ENCODE measurements at places on chromosomes 5 and 9.

DNA sequence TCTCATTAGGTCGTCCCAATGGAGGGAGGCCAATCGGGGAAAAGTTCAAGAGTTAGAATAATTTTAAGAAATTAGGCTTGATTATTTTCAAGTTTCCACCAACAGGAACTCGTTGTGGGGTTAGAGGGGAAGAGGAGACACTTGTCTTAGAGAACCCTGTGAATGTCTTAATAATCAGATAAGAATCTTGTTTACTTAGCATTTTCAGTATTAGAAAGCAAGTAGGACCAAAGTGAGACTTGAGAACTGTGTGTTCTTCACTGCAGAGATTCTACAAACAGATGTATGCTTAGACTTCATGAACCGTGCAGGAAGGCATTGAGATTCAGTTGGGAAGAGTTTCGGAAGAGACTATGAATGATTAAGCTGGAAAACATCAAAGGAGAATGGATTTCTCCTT, 69.0 kb upstream of the HMHB1 start:
- DNase-seq: no peak

DNA sequence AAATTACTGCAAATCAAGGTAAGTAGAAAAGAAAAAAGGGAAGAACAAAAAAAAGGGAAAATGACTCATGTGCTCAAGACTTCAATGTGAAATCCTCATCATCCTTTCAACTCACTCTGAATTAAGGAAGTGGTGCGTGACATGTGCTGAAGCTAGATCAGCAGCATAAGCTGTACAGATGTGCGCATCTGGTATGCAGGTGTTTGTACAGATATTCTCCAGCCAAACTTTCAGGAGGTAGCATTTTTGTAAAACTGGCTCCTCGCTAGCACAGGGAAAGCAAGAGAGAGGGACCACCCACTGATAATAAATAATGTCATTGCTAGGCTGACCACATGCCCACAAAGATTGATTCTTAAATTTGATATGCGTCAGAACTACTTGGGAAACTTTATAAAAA, 253.9 kb upstream of the RGMB start:
- no peak for DNase-seq

- no peak for DNase-seq
These were observed 29.9 kb downstream of the TUT7 start for GRCh38 chr9:86324308-86324707.

GRCh38 chr9:135480071-135480939, 723 bp downstream of the PPP1R26 start:
- peak; percentile 66 for DNase-seq

DNA sequence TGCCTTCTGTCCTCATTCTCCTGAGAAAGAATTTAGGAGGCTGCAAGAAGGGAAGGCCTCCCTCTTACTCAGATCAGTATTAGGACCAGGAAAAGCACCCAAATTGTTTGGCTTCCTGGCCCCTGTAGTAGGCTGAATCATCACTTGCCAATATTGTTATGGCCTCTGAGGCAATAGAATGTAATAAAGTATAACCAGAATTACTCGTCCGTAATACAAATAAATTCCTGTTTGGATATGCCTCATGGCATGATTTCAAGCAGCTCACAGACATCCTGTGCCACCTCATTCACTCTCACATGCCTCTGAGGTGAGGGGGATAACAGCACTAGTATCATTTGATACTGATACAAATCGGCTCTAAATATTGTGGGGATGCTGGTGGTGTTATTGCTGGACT, 427.3 kb downstream of the ISL1 start:
- DNase-seq: no peak

DNA sequence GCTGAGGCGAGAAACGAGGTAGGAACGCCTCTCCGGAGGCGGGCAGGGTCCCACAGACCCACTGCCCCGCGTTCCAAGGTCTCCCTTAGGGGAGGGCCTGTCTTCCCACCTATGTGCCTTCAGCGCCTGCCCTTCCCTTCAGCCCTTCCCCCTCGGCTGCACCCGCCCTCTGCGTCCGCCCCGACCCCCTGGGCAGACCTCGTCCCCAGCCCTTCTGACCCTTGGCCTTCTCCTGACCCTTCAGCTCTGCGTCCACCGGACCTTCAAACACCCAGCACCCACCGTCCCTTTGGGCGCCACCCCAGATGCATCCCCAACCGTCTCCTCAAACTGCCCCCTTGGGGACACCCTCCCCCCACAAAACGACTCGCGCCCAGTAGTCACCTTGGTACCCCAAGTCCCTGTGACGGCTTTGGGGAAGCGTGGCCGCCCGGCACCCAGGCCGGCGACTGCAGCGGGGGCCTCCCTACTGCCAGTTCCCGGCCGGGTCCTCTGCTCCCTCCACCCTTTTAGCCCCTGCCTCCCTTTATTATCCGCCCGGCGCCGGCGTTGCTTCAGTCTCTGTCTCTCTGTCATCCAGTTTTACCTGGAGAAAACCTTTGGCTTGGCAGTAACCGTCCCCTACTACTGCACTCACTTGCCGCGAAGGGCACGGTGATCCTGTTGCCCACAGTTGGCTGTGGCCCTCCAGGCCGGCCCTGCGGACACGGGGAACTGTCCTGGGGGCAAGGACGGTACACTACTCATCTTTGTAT, 421 bp downstream of the RUSC2 start:
- DNase-seq: peak; percentile 51

GRCh38 chr5:73640861-73641320, 14.9 kb downstream of the ARHGEF28 start:
- DNase-seq: no peak

- no peak for DNase-seq
These were observed 18.3 kb downstream of the SNX24 start for GRCh38 chr5:122863721-122864120.

DNA sequence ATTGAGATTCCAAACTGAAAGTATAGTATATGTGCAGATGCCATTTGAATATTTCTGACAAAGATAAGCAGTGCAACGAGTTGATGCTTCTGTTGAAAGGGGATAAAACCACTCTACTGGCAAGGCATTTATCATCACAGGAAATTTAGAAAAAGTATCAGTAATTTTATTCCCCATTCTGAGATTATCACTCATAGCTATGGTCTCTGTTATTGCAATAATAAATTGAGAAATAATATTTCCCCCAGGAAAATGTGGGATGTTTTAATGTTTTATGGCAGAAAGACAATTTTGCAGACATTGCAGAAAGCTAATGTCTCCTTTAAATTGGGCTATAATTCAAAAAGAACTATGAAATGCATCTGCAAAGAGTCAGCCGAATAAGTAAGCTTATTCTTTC, 1612.7 kb upstream of the ACO1 start:
- DNase-seq: no peak

DNA sequence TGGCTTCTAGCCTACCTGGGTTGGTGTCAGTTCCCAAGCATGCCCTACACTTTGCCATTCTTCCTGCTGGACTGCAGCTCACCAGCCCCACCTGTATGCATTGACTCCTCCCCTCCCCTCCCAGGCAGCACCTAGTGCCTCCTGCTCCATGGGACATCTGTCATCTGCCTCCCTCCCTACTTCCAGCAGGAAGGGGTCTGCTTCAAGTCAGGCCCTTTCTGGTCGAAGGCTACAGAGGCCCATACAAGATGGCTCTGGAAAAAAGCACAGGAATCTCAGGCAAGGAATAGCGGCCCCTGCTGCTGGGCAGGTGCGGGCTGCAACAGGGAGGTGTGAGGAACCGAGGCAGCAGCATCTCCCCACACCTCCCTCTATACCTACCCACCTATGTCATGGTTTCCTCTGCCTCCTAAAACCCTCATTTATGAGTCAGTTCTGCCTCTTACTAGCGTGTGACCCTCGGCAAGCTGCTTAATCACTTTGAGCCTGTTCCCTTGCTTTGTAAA, 19.7 kb downstream of the WWC1 start:
- DNase-seq: no peak

GRCh38 chr9:5839572-5839902, 6.6 kb upstream of the ERMP1 start:
- no peak for DNase-seq

DNA sequence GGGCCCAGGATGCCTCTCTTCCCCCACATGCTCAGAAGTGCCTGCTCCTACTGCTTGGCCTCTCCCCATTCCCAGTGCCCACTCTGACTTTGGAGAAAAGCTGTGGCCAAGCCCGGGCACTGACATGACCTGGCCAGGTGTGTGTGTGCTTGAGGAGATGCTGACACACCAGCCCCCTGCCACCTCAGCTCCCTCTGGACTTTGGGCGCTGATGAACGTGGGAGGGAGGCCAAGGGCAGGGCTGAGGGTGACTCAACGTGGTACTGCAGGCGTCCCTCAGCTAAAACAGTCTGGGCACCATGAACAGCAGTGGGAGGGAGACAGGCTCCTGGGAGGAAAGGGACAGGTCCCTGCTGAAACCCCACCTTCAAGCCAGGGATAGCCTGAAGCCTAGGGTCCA, 3.9 kb downstream of the TRIM36 start:
- no peak for DNase-seq

DNA sequence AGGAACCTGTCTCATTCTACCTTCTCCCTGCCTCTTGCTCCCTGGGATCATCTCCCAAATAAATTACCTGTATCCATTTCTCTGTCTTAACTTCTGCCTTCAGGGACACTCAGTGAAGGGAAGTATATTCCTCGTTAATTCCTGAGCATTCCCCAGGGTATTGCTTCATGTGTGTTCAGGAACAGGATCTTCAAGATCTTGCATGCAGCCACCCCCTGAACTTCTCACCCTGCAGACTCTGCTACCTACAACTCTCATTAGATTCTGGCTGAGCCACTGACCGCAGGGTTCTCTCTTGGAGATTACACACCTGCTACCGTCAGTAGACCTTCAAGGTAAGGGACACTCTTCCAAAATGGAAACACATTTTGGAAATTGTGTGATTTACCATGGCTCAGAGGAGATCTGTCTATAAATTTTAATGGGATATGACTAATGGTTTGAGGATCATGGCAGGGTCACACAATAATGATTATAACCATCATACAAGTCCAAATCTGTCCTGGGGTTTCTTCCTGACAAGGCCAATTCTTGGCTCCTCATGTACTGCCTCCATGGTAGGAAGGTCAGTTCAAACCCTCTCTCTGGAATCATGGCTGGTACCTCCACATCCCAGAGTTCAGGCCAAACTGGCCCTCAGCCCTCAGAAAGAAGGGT, 38.9 kb upstream of the UGCG start:
- peak; percentile 38 for DNase-seq

DNA sequence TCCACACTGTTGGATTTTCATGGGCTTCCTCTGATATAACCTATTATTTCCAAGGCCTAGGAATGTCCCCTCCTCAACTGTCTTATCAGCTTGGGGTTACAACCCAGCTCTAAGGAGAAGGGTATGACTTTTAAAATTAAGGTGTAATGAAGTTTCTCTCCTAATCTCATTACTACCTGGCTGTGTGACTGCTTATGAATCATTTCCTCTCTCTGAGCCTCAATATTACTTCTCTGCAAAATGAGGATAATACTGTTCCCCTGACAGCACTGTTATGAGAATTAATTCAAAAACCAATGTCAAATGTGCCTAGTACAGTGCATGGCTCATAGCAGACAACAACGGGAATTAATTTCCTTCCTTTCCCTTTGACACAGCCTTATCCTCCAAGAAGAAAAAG, 118.9 kb downstream of the NR6A1 start:
- no peak for DNase-seq

- peak; percentile 97 for DNase-seq
These were observed at the start of gene TUT7 for GRCh38 chr9:86354011-86354817. TSS of gene TUT7 (minus strand) at chr9:86354410. CDS start at chr9:86353199, 1,211 bp downstream.

- peak; percentile 54 for DNase-seq
These were observed 42.0 kb downstream of the SLC1A3 start for GRCh38 chr5:36648426-36648825.

DNA sequence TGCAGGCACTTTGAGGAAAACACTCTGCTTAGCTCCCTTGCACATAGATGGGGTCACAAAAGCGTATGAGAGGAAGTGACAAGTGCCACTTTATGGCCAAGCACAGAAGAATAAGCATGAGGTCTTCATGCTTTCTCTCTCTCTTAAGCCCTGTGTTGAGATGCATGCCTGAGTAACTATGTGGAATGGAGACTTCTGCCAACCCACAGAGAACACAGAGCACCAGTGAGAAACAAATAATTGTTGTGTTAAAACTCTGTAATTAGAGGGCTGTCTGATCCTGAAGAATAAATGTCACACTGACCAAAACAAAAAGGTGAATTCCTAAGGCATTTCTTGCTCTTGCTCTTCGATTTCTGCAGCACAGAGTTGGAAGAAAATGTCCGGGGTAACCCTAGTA, 488.5 kb downstream of the CTNND2 start:
- no peak for DNase-seq

GRCh38 chr5:100761192-100761591, 141.9 kb downstream of the ST8SIA4 start:
- no peak for DNase-seq

- DNase-seq: peak; percentile 69
These were observed 27.0 kb upstream of the PRRC2B start for GRCh38 chr9:131366761-131367401.

DNA sequence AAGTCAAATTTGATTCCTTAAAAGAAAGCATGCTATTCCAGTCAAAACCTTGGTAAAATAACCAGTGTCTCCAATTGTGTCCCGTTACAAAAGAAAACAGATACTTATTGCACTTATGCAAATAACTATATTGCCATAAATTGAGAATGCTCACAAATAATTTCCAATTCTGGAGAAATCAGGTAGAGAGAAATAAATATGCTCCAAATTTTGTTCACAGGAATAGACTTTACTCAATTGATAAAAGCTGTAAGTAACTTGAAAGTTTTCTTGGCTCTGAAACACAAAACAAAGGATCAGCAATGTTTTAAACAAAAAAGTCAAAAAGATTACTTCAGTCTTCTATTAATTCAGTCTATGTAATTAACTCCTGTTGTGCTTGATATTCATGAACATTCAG, 7.8 kb upstream of the DTWD2 start:
- DNase-seq: no peak

- DNase-seq: peak; percentile 76
These were observed 68.1 kb downstream of the NIPBL start for GRCh38 chr5:36944607-36945225.

DNA sequence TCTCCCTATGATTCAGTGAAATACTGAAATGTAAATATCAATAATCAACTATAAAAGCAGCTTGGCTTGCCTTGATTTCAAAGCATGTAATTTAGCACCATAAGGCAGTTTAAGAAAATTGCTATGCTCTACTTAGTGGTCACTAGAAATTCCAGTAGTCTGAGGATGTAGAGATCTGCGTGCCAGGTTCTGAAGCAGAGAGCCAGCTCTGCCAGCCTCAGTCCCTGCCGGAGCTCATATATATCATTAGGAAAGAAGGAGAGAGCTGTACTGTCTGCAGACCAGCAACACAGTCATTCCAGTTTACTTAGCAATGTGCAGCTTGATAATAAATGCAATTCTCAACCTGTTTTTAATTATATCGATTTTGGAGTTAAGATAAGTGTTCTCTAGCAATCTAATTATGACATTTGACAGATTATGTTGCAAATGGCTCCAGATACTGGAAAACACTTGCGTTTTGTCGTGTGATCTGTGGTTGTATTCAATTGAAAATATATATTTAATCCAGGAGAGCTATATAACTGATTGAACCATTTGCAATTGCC, 540.5 kb downstream of the CTNND2 start:
- no peak for DNase-seq

GRCh38 chr5:17203329-17204132, 13.9 kb upstream of the BASP1 start:
- peak; percentile 70 for DNase-seq

All from hepatocyte (in vitro differentiated cells).